Effector memory CD8-positive, alpha-beta T cell (primary cell): ENCODE measurements at places on chromosomes 3 and 15.
A peak's percentile ranks its signal among the peaks of the same experiment; 100 is the strongest.

- DNase-seq, result no peak
Observed at GRCh38 chr15:32688151-32688639, 29.6 kb upstream of the GREM1 start.

GRCh38 chr3:5022966-5023776, 43.9 kb downstream of the BHLHE40 start:
- DNase-seq, result no peak

GRCh38 chr15:69393831-69394491, 20.2 kb upstream of the KIF23 start:
- DNase-seq, result no peak

DNA sequence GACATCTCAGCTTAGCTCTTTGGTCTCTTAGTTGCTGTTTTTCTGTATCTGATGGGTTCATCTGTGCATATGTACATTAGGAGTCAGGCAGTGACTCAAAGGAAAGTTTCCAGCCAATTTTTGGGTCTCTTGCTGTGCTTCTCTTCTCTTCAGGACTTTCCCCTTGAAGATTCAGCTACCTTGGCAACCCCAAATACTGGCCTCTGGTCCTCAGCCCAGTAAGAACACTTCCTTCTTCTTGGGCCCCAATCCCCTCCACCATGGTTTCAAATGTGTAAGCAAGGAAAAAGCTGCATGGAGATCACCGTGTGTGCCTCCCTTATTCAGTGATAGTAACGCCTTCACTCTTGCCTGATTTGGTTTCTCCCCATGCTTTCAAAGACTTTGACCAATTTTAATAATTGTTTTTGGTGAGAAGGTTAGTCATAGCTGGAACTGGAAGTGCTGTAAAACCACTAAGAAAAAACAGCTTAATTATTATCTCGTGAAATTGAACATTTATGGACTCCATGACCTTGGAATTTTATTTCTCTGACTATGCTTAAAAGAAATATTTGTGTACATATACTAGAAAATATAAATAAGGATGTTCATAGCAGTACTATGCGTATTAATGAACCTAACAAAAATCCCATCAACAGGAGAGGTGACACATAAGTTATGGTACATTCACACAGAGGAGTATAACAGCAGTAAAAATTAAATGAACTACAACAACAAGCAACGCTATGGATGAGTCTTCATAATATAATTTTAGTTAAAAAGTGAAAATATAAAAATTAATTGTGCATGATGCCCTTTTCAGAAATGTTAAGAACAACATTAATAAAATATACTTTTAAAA, 125.3 kb upstream of the BCL6 start:
- DNase-seq, result no peak

DNA sequence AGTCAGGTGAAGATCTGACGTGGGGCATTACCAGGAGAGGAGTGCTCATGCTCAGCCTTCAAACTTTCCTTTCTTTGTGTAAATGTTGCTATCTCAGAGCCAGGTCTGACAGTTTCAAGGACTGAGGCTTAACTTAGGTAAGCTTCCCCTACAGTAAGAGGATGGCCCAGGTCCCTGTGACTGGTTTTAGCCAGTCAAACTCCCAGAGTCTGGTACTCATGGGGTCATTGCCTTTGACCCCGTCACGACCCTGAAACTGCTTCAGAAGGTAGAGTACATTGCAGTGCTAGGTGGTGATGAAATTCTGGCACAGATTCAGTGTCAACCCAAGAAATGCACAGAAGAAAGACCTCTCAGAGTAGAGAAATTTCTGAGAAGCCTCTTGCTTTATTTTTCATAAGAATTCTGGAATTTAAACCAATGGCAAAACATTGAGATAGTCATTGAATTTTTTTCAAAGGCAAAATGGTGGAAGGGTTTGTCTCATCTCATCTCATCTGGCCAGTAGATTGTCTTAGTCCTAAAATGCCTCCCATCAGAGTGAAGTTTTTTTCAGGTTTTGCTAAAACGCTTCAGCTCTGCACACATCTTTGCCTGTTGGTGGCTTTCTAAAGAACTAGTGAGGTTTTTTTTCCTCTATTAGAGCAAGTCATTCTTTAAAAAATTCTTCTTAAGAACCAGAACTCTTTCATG, 23.1 kb downstream of the ZBTB38 start:
- DNase-seq, result no peak

- DNase-seq, result peak; percentile 27
Observed at GRCh38 chr3:177196456-177197040, 734 bp downstream of the TBL1XR1 start.

DNA sequence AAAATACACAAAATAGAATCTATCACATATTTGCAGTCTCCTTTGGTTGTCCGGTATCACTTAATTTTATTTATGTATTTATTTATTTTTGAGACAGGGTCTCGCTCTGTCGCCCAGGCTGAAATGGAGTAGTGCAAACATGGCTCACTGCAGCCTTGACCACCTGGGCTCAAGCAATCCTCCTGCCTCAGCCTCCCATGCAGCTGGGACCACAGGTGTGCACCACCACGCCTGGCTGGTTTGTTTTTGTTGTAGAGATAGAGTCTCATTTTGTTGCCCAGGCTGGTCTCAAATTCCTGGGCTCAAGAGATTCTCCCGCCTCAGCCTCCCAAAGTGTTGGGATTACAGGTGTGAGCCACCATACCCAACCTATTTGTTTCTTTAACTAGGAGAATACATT, 33.9 kb downstream of the DENND4A start:
- no peak for DNase-seq

DNA sequence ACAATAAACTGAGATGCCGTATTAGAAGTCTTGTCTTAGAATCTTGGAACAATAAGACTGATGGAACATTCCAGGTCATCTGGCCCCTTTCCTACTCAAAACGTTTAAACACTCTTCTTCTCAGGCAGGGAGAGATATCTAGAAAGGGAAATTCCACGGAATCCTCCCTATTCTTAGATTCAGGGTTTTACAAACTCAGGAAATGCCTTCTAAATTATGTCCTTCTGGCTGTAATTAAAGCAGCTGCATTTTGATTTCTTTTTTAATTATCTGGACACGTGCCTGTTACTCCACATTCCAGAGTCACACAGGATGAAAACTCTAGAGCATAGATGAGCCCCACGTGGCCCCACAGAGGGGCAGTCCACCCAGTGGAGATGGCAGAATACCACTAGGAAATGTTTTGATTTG, 41.5 kb upstream of the MTMR10 start:
- DNase-seq, result no peak

DNA sequence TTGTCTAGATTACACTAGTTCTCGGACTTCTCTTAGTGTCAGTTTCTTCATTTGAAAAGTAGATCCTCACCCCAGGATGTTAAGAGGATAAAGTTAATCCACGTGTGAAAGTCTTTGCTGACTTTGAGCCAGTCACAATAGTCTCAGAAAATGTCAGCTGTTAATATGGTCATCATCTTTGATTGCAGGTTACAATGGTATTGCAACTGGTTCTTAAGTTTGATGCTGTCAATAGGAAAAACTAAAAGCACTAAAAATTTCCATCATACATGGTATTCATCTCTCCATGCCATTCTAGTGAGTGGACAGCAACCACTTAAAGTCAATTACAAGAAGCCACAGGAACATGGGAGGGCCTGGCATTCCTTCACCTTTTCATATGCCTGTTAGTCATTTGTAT, 192.3 kb downstream of the TAFA4 start:
- no peak for DNase-seq

DNA sequence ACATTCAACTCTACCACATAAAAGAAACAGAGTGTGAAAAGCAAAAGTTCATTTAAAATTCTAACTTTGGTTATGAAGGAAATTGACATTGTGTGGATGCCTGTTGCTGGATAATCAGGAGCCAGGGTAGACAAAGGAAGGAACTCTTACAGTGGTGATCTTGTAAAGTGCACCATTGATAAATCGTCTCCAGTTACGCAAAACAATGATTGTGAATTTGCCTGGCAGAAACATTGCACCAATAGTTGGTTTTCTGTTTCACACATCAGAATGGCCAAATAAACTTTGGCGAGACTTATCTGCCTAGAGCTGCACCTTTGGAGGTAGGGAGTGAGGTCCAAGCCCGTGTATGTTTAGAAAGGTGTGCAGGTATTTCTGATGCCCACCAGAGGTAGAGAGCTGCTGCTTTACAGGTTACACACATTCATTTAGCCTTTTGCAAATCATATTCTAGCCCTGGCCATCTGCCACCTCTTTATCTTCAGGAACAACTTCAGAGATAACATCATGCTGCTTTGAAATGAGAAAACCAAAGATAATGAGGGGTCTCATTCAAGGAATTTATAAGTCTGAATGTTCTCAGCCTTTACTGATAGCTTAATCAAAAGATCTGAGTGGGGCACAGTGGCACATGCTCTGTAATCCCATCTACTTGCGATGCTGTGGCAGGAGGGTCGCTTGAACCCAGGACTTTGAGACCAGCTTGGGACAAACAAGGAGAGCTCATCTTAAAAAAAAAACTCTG, 47.4 kb upstream of the P3H2 start:
- no peak for DNase-seq

GRCh38 chr3:177122183-177122856, 75.0 kb downstream of the TBL1XR1 start:
- no peak for DNase-seq

GRCh38 chr3:105367063-105367405, 325 bp downstream of the ALCAM start:
- peak; percentile 8 for DNase-seq

GRCh38 chr3:69051756-69052471, at the start of gene TMF1:
Gene TMF1 (minus strand): TSS chr3:69052333. CDS start chr3:69052086, 247 bp downstream.
- peak; percentile 98 for DNase-seq

GRCh38 chr3:129003578-129004112, 2.5 kb downstream of the EFCC1 start:
- DNase-seq, result peak; percentile 44

DNA sequence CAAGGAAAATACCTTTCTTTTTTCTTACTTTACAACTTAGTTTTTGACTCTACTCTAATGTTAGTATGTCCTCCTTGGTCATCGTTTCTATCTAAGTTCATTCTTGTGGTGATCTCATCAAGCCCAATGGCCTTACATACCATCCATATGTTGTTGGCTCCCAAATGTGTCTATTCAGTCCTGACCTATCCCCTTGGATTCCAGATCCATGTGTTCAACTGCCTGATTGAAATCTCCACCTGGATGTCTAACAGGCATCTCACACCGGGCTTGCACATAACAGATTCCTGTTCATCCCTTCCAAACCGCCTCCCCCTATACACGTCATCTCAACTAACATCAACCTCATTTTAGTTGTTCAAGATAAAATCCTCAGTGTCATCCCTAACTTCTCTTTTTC, 382.6 kb downstream of the SOX2 start:
- no peak for DNase-seq

DNA sequence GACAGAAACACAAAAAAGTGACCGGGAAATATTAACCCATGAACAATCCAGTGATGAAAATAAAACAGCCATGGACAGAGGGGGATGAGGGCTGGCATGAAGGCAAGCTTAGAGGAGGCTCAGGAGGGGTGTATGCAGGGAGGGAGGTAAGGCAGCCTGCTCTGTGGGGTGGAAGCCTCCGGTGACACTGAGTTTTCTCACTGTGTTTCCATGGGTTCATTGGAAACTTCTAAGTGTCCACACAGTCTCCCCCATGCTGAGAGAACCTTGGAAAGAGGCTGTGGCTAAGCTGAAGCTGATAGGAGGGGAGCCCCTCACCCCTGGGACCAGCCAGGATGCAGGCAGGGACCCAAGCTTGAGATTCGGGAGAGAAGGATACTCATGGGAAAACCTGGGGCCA, 6.8 kb upstream of the SKOR1 start:
- DNase-seq, result no peak

- DNase-seq, result no peak
Observed at GRCh38 chr15:98025237-98025636, 64.7 kb downstream of the ARRDC4 start.

DNA sequence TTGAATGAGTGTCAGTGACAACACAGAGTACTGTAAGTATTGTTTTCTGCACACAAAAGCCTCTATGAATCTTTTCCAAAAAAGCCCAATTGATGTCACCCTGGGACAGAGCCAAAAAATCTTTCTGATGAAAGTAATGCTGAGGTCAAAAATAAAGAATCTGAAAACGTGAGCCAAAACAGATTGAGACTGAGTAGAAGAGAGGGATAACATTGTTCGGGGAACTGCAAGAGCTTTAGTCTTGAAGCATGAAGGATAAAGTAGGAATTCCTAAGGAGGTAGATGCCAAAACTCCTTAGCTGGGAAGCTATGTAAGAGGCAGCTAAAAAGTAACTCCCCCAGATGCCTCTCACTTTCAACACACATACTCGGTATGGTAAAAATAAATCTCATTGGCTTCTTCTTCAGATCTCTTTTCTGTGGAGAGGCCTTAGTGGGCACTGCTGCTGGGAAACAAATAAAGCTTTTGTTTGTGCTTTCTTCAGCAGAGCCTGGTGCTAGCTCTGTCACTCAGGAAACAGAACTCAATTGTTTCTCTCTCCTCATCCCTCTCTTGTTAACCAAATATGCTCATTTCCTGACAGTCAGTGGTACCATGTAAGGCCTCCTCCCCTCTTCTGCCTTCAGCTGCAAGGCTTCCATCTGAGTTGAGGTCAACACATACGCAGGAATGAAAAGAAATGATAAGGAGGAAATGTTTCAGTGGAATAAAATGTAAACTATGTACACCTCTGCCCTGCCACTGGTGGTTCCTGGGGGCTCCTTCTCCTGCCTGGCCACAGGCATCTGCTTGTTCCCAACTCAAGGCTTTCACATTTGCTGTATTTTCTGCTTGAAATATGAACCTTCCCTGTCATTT, 58.1 kb downstream of the CD200 start:
- DNase-seq, result no peak

GRCh38 chr3:172511783-172512762, 11.2 kb downstream of the TNFSF10 start:
- peak; percentile 23 for DNase-seq

GRCh38 chr15:58924327-58924726, 9.2 kb downstream of the SLTM start:
- DNase-seq, result no peak

- no peak for DNase-seq
Observed at GRCh38 chr3:52202384-52203077, 4.6 kb downstream of the ALAS1 start.

DNA sequence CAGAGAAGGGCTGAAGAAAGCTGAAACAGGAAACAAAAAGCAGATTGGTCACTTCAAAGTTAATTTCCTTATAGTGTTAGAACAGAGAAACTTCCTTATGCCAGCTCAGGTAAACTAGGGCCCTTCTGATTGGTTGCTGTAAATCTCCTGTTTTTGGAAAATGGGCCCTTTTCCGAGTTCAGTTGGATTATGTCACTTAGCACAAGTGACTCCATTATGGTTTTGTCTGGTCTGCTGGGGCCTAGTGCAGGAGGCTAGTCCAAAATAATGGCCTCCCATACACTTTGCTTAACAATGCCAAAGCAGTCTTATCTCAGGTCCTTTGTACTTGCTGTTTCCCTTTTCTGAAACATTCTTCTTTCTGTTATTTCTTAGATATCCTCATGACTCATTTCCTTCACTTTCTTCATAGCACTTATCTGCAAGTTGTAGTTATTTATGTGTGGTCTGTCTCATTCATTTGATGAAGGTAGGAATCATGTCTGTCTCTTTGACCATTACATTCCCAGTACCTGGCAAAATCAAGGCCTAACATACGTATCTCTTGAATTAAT, 7.7 kb upstream of the DCP1A start:
- DNase-seq, result no peak

DNA sequence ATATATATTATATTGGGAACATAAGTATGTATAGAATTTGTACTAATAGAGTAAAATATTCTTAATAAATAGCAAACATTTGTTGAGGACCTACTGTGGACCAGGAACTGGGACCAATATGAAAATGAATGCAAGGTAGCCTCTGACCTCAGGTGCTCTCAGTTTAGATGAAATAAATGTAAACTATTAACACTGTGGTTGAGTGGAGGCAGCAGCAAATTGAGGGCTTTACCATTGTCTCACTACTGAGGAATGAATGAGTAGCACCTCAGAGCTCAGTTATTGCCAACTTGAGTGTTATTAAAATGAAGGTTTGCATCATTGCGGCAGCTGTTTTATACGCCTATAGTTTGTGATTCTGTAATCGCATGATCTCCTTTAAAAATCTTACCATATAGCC, 90.9 kb upstream of the CGNL1 start:
- DNase-seq, result no peak
